ENCODE measurements at places on chromosomes 1 and 21. TPM values are rescaled to one million over a fixed set of nuclear protein-coding genes. Genes with fewer than 3 reads are reported as not detected.

GRCh38 chr1:220922951-220923350 lies 43.7 kb downstream of the HLX start:
- DNase-seq: no peak

DNA sequence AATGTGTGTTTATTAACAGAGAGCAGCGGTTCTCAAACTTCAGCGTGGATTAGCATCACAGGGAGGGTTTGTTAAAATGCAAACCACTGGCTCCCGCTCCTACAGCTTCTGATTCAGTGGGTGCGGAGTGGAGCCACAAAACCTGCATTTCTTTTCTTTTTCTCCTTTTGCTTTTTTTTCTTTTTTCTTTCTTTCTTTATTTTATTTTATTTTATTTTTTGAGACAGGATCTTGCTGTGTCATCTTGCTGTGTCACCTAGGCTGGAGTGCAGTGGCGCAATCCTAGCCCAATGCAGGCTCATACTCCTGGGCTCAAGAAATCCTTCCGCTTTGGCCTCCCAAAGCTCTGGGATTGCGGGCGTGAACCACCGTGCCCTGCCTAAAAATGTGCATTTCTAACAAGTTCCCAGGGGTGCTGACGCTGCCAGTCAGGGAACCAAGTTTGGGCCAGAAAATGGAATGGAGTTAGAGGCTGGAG lies 20.9 kb upstream of the SLC1A7 start:
- DNase-seq: no peak

DNA sequence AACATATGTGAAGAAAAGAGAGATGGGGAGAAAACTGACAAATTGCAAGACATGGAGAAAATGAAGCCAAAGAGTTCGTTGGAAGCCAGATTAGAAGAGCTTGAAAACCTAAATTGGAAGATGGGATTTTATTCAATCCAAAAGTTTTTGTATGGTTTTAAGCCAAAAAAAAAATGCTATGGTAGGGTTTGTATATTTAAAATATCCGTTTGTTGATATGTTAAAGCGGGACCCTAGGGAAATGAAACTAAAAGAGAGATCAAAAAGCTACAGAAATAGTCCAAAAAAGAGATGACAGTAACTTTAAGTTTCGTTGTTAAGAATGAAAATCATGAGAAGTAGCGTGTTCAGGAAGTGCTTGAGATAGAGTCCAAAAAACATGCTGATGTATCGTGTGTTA lies 617.7 kb upstream of the ADGRL2 start:
- DNase-seq: no peak

- DNase-seq: no peak
Measured at GRCh38 chr1:3907031-3907534, 7.0 kb upstream of the C1orf174 start.

- DNase-seq: no peak
Measured at GRCh38 chr1:229430761-229431283, 3.1 kb downstream of the ACTA1 start.

GRCh38 chr1:228141226-228142044 lies 1.4 kb downstream of the GUK1 start:
- DNase-seq: no peak

DNA sequence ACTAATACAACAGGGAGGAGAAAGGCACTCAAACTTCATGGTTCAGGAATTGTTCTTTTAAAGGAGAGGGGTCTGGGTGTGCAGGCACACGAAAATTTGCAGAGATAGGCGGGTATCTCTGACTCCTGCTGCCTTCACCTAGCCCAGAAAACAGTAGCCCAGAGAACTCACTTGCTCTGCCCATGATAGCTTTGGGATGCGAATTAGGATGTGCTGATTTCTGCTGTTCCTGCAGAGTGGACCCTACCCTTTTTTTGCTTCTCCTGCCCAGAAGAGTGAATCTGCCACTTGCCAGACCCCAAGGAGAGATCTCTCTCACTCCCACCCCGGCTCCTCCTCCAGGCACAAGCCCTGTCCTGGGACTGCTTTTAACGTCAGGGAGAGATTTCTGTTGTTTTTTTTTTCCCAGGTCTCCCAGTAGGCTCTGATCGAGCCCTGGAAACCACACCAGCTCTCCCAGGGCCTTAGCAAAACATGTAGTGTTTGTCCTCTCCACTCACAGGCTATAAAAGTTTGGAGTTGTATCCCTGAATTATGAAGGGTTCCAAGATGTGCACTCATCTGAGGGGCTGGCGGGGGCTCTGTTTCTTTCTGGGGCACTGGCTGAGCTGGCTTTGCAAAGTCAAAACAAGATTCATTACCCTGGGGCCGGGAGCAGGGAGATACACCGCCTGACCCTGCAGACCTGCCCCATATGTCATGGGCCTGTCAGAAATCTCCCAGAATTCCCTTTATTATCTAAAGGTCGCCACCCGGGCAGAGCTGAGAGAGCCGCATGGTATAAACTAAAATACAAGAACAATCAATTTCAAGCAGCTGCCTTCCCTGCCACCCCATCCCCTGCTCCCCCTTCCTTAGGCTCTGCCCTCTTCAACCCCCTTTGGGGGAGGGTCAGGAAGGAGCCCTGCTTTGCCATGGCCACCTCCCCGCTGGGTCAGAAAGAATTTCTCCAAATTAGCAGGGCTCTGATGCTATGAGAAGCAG lies 17.9 kb downstream of the PLXNA2 start:
- DNase-seq: no peak

DNA sequence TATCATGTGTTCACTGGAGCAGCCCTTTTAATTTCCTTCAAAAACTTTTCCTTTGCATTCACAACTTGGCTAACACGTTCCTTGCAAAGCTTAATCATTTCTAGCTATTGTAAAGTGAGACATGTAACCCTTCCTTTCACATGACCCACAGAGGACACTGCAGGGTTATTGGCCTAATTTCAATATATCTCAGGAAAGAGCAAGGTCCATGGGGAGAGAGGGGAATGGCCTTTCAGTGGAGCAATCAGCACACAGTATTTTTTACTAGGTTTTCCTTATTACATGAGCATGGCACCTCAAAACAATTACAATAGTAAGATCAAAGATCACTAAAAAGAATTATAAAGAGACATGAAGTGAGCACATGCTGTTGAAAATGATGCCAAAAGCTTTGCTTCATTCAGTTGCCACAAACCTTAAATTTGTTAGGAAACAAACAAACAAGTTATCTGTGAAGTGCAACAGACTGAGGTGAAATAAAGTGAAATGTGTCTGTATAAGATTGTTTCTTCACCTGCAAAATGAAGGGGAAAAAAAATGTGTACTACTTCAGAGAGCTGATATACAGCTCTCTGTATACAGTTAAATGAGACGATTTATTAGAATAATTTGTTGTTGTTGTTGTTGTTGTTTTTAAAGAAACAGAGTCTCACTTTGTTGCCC lies 61.5 kb downstream of the EIF4G3 start:
- no peak for DNase-seq

- peak; percentile 22 for DNase-seq
Measured at GRCh38 chr1:34786521-34787325, 5.7 kb downstream of the GJB3 start.

- no peak for DNase-seq
Measured at GRCh38 chr1:83717785-83718184, 281.1 kb downstream of the TTLL7 start.

- no peak for DNase-seq
Measured at GRCh38 chr1:176444286-176444685, 18.7 kb upstream of the PAPPA2 start.

GRCh38 chr21:45011911-45012661 lies 62.3 kb upstream of the ADARB1 start:
- DNase-seq: peak; percentile 48

- no peak for DNase-seq
Measured at GRCh38 chr1:68234094-68234493, 1.8 kb upstream of the WLS start.

- DNase-seq: no peak
Measured at GRCh38 chr1:208409176-208409575, 165.0 kb upstream of the PLXNA2 start.

- DNase-seq: no peak
Measured at GRCh38 chr1:44592208-44593145, 81.8 kb downstream of the TMEM53 start.

DNA sequence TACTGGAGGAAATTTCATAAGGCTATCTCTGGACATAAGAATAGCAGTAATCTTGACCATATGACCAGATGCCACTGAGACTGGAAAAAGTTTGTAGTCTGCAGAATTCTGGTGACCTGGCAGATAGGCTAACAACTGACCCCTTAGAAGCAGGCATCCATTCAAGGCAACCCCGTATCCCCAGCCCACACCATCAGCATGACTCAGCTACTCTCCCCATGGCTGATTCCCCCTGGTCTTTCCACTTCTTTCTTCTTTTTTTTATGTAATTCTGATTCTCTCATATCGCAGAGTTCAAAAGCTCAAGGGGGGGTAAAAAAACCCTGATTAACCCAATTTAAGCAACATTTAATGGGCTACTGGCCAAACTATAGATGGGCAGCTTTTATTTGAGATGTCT lies 243.1 kb downstream of the ZNF648 start:
- DNase-seq: no peak

DNA sequence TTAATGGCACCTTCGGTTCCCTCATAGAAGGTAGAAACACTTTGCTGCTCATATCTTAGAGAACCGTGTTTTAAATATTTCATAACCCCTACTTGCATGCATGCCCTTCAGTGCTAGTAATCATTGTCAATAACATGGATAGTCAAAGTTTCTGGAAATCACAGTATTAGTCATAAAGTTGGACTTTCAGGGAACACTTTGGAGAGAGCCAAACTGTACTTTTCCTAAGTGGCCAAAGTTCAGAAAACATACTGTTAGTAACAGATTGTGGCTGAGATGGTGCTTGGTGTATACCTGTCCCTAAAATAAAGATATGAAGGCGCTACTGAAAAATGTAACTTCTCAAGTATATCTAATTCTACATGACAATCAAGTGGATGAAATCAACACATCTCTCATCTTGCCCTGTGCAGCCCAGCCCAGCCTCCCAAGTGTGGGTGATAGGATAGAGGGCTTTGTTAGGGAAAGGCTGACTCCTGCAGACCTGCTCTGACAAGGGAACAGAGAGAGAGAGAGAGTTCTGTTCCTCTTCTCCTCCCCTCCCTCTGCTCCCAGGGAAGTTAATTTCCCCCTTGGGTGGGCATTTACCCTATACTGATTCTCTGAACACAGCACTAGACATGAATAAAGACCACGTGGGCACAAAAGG lies 14.4 kb downstream of the MYOC start:
- no peak for DNase-seq

DNA sequence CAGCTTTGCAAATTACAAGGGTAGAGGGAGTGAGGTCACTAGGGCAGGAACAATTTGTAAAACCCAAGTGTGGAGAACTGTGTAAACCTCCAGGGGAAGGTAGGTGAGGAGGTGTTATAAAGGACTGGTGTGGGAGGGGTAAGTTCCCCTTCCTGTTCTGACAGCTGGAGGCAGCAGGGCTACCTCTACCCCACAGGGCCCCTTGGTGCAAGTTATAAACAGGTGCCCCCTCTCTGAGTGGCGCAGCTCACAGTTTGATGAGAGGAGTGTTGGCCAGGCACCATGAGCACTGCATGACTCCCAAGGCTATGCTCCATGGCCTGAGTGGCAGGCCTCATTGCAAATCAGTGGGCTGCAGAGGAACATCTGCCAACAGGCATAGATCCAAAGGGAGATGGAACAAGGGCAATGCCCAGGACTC lies 41.0 kb downstream of the MFSD2A start:
- DNase-seq: no peak

DNA sequence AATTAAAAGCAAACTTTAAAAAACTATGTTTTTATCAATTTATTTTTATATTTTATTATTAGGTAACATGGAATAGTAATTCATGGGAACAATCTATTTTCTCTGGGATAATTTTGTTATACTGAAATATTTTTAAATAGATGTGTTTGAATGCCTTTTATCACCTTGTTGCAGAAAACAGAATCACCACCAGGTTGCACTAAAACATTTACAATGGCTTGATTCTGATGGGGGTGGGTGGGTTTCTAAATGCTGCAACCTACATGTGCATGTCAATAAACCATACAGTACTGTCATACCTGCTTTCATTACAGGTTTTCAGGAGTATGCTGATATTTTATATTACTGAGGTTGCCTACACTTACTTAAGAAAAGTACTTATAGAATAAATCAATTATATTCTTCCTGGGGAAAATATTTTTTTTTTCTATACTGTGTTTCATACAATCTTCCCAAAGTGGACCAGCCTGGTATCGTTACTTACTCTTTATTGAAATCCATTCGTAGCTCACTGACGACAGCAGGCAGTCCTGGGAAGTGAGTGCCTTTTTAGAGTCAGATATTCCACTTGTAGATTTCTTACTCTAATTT lies 132.8 kb downstream of the PTPRC start:
- no peak for DNase-seq

- no peak for DNase-seq
Measured at GRCh38 chr1:14479865-14480264, 118.6 kb upstream of the KAZN start.

DNA sequence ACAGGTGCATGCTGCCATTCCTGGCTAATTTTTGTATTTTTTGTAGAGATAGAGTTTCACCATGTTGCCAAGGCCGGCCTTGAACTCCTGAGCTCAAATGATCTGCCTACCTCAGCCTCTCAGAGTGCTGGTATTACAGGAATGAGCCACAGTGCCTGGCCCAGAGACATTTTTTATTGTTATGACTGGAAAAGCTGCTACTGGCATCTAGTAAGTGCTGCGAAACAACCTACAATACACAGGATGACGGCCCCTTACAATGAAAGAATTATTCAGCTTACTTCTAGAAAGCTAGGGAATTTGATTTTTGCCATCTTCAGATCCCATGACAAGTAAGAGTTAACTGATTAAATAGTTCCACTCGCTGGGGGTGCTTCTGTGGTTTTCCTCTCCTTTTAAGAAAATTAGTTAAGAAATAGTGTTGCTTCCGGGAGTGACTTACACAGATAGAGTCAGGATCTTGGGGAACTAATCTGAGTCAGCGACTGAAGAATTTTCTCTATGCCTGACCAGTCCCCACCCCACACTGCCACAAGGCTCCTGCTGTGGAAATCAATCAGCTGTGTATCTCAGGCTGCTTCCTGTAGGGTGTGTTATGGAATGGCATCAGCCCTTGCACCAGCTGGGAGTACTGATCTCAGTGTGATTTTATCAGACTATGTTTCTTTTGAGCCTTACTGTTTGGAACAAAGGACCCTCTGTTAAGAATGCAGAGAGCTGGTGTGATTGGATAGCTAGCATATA lies 93.0 kb upstream of the BMP8A start:
- peak; percentile 99 for DNase-seq

DNA sequence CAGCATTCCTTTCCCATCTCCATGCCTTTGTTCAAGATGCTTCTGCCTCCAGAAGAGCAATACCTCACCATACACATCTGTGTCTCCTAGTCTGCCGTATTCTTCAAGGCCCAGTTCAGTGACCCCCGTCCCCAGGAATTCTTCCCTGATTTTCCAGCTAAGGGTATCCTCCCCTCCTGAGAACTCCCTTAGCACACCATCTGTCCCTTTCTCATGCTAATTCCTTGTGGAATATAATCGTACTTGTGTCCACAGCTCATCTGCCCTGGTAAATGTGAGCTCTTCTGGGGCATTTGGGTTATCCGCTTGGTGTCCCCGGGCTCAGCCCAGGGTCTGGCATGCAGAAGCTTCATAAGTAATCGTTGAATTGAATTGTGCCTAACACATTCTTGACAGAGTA lies 40.9 kb downstream of the BEND5 start:
- no peak for DNase-seq

The EVA1C gene
- total RNA-seq: 0.29 TPM

The HPDL gene
- 2.9 TPM for total RNA-seq

The TP73 gene
- total RNA-seq: not detected

The KCNC4 gene
- 4.2 TPM for total RNA-seq

The TIAM1 gene
- total RNA-seq: 3.6 TPM

The DLGAP3 gene
- total RNA-seq: 0.81 TPM

The TSPAN1 gene
- 71.6 TPM for total RNA-seq

The FAM167B gene
- total RNA-seq: 0.35 TPM

The TRMT1L gene
- 17.7 TPM for total RNA-seq

The CLCA1 gene
- total RNA-seq: not detected

The MPZ gene
- total RNA-seq: 1.2 TPM

All from epithelial cell of proximal tubule (primary cell).